ENCODE measurements at places on chromosomes 5 and 9.
A peak's percentile ranks its signal among the peaks of the same experiment; 100 is the strongest.

DNA sequence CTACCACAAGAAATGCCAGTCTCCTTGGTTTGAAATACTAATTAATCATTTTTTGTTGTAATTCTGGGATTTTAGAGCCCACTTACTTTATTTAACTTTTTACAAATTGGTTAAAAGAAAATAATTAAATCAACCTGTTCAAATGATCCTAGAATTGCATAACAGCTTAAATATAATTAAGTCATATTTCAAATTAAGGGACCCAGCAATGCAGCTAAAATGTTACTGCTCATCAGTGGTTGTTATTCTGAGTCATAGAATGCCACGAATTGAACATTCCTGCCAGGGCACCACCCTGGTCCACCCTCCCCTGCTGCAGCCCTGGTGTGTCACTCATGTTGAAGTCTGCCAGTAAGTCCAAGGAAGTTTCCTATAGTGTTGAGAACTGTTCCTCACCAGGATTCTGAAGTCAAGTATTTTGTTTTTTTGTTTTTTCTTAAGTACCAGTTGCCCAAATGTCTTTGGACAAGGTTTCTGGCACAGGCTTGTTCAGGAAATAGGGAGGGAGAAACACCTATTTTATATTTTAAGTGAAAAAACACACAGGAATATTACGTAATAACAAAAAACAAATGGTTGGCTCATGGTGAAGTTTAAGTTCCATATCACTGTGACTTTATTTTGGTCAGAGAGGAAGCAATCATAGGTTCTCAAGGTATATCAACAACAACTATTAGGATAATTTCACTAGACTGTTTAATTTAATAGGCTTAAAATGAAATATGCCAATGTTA lies 4.3 kb upstream of the ITGA1 start:
- no peak for DNase-seq

DNA sequence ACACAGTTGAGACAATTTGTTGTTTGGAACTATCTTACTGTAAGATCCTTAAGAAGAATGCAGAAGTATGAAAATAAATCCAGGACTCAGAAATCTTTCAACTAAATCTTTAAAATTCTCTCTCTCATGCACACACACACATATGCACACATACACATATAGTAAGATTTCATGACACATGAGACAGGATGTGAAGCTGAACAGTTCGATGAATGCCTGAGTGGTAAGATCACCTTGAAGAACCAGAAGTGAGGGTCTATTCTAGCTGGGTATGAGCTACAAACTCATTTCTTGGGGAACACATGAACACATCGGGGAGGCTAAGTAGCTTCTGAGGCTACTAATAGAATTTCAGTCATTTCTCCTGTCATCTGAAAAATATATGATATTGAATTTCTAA lies 153.6 kb downstream of the TMC1 start:
- DNase-seq = no peak

- DNase-seq = peak; percentile 52
Measured at GRCh38 chr5:154190595-154191304, at the start of gene GALNT10. Gene GALNT10, plus strand, starts transcription at chr5:154190733. Its CDS starts 134 bp downstream, at chr5:154190867.

GRCh38 chr5:116532762-116533525 lies 41.7 kb downstream of the SEMA6A start:
- DNase-seq = no peak

- no peak for DNase-seq
Measured at GRCh38 chr5:158470764-158471534, 612.0 kb upstream of the CLINT1 start.

DNA sequence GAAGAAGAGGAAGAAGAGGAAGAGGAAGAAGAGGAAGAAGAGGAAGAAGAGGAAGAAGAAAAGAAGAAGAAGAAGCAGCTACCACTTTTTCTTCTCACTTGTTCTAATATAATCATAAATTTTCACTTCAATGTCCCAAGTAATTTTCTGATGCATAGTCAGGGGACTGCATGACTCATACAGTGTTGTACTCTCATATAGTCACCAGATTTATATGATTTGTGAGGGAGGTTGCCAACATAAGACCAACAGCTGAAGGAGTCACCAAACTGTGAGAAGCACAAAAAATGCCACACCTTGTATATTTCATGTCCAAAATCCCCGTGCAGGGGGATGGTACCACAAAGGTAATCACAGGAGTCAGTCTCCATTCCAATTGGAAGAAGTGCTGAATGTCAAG lies 32.7 kb upstream of the DMRTA1 start:
- no peak for DNase-seq

DNA sequence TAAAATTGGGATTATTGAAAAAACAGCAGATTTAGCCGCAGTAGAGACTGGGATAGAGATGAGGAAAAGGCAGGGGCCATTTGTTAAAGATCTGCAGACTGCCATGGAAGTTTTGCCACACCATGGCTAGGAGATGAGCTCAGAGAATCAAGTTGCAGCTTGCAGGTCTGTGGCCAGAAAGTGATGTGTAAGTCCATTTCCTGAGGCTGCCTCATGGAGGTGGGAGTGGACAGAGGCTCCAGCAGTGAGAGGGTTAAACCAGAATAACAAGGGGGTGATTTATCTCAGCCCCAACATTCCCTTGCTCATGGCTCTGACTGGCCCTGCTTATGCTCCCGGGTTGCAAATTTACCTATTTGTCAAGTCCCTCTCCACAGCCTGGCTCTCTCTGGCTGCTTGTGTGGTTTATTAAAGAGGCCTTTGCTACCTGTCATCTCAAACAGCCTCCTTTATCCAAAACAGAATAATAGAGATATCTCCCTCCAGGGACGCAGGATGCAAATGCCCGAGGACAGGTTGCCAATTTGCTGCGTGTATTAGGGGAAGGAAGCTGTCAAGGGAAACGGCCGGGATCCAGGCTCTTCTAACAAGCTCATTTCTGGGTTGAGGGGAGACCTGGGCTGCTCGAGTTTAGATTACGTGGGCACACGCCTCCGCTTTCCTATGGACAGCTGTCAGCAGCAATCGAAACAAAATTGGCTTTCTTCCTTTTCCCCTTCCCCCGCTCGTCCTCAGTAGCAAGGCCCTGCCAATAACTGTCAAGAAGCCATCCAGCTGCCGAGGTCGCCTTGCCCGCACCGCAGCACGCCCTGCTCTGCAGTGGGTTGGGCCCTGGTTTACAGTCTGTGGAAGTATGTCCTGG lies 72.8 kb upstream of the PITX1 start:
- DNase-seq = no peak

GRCh38 chr5:77638763-77639671 lies 504 bp upstream of the OTP start:
- DNase-seq = no peak

- DNase-seq = no peak
Measured at GRCh38 chr9:123771690-123772089, 158.2 kb downstream of the DENND1A start.

GRCh38 chr5:111147502-111147901 lies 55.4 kb downstream of the WDR36 start:
- no peak for DNase-seq

- DNase-seq = no peak
Measured at GRCh38 chr5:112217843-112218579, 201.1 kb downstream of the EPB41L4A start.

GRCh38 chr9:130530938-130531337 lies 48.4 kb upstream of the FUBP3 start:
- no peak for DNase-seq

GRCh38 chr9:124357721-124358361 lies 57.4 kb downstream of the PSMB7 start:
- DNase-seq = no peak

GRCh38 chr5:153974131-153974812 lies 64.4 kb downstream of the FAM114A2 start:
- peak; percentile 20 for DNase-seq

GRCh38 chr9:34690983-34691935 lies at the start of gene CCL19:
Gene CCL19, minus strand, starts transcription at chr9:34691276. Its CDS starts 137 bp downstream, at chr9:34691139.
- DNase-seq = no peak

DNA sequence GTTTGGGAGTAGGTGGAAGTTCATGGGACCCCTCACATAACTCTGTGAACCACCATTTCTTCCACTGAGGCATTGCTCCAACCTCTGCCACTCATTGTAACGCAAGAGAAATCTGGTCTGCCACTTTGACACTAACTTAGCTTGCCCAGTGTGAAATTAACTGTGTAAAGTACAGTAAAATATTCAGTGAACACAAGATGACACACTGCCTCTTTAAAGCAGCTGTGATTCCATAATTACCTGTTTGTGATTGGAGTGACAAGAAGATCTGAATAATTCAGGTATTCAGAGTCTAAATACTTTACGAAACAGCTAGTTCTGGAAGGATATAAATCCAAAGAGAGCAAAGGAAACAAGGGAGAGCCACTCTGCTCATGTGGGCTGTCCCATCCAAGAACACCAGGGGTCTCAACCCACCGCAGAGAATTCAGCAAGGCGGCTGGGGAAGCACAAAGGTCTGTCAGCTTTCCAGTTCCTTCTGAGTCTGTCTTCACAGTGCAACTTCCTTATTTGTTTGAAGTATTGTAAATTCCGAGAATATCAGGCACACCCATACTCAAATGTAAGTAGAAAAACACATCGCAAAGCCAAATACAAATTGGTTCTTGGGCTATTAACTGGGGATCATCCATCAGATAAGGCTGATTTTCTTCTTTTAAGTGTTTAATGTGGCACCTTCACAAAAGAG lies 86.9 kb downstream of the GNAQ start:
- DNase-seq = no peak

GRCh38 chr5:176169393-176170063 lies 68.7 kb upstream of the SIMC1 start:
- no peak for DNase-seq

DNA sequence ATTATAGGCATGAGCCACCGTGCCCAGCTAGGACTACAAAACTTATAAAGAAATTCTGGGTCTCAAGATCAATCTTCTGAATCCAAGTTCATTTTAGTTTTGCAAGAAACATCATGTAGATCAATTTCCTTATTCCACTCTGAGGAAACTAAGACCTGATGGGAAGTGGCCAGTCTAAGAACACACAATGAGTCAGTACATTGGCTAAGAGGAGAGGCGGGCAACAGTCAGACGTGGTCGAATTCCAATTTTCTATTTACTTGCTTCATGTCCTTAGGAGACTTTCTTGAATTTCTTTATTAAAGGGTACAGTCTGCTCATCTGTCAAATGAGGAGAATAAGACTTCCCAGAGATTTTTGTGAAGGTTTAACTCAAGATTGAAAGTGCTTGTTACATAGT lies 432.1 kb upstream of the BRINP1 start:
- DNase-seq = no peak

- no peak for DNase-seq
Measured at GRCh38 chr5:109866051-109866450, 176.3 kb downstream of the MAN2A1 start.

DNA sequence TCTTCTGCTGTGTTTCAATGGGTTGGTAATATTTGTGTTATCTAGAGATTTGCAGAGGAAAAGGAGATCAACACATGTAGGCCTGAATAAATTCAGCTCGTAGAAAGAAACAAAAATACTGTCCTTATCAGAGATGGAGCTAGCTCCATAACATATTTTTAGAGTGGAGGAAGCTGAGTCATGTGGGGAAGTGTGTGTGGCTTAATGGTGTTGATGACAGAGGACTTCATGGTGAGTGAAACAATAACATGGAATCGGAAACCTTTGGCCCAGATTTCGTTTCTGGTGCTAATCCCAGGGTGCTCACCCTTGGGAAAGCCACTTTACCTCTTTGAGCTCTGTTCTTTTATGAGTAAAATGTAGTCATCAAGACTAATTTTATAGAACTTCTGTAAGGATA lies 825.0 kb downstream of the TLR4 start:
- DNase-seq = no peak

- DNase-seq = no peak
Measured at GRCh38 chr9:113876151-113876992, at the start of gene ZNF618. Gene ZNF618, plus strand, starts transcription at chr9:113876309. Its CDS starts 72 bp downstream, at chr9:113876381.

DNA sequence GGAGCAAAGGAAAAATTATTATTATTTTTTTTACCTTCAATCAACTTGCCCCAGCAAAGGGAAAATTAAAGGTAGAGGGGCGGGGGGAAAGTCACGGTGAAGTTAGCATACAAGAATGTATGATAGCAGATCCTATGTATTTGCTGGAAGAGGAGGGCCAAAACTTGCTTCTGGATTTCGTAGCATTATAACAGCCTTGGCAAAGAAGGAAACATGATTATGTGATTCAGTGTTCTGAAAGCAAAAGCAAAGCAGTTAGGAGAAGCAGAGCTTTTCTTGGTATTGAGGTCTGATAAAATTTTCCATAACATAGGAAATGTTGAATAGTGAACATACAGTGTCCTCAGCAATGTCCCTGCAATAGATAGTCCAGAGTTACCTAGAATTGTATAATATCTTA lies 32.4 kb downstream of the MAST4 start:
- no peak for DNase-seq

DNA sequence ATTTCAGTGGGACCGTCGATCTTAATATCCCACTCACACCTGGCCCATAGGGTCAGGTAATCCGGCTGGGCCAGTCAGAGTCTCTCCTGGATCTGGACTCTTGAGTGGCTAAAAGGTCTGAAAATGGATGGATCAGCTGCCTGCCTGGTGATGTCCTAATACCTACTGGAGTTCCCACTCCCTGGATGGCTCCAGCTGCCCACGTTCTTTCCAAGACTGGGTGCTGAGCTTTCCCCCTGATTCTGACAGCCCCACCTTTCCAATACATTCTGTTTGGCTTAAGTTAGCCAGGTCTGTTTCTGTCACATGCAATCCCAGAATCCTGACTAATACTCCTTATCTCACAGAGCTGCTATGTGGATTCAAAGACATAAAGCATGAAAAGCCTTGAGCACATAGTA lies 10.2 kb downstream of the SH3PXD2B start:
- no peak for DNase-seq

DNA sequence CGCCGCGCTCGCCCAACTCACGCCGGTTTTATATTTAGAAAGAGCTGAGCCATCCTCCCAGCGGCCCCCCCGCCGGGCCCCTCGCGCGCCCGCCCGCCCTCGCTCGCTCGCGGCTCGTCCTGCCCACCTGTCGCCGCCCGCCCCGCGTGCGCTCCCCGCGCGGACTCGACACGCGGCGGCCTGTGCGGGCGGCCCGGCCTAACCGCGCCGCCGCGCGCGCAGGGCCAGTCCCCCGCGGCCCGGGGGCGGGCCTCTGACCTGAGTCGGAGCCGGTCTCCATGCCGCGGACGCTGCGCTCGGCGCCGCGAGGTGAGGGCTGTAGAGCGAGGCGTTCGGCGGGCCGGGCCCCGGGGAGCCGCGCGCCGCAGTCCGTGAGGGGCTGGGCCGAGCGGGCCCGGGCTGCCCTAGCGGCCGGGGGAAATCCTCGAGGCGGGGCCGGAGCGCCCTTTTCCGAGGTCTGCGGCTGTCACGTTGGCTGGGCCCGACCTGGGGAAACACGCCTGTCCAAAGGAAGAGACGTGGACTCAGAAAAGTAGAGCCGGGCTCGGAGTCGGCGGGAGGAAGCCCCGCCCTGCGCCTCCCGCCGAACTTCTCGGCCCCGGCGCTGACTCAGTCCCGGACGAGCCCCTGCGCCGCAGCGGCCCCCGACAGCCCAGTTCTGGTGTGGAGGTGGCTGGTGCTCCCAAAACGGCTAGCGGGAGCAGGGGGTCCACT lies at the start of gene ECPAS:
ECPAS (minus strand) TSS at position 526 of the 714 bp plus-strand sequence. CDS start 11,465 bp downstream, outside the sequence.
- peak; percentile 60 for DNase-seq

GRCh38 chr5:124410539-124411488 lies 335.6 kb downstream of the ZNF608 start:
- no peak for DNase-seq

- no peak for DNase-seq
Measured at GRCh38 chr9:76699971-76700370, 64.3 kb upstream of the PCA3 start.

- DNase-seq = peak; percentile 13
Measured at GRCh38 chr9:119968836-119969707, 599.8 kb upstream of the BRINP1 start.

- DNase-seq = no peak
Measured at GRCh38 chr5:1867114-1867814, 15.5 kb downstream of the IRX4 start.

- no peak for DNase-seq
Measured at GRCh38 chr5:128766406-128766805, 198.9 kb upstream of the SLC27A6 start.

GRCh38 chr5:79824444-79824843 lies 134.8 kb downstream of the CMYA5 start:
- DNase-seq = no peak

Measured in activated T-cell treated with anti-CD3 and anti-CD28 coated beads for 24 hours (primary cell).